ENCODE measurements at places on chromosomes 3 and 15.

DNA sequence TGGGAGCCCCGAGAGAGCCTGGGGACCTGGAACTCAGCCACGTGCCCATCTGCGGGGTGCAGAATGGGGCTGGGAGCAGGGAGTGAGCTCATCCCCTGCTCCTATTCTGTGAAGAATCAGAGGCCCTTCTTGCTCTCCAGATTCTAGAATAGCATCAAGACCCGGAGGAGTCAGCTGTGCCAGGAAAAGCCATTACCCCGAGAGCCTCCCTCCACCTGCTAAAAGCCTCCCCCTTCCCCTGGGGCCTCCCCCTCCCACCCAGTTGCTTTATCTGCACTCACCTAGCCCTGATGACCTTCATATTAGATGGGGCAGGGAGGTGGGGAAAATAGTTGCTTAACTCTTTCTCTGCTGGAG is 23.1 kb downstream of the CCDC33 start:
- DNase-seq: no peak

- no peak for DNase-seq
Measured at GRCh38 chr3:61058836-61059235, 192.4 kb downstream of the FHIT start.

DNA sequence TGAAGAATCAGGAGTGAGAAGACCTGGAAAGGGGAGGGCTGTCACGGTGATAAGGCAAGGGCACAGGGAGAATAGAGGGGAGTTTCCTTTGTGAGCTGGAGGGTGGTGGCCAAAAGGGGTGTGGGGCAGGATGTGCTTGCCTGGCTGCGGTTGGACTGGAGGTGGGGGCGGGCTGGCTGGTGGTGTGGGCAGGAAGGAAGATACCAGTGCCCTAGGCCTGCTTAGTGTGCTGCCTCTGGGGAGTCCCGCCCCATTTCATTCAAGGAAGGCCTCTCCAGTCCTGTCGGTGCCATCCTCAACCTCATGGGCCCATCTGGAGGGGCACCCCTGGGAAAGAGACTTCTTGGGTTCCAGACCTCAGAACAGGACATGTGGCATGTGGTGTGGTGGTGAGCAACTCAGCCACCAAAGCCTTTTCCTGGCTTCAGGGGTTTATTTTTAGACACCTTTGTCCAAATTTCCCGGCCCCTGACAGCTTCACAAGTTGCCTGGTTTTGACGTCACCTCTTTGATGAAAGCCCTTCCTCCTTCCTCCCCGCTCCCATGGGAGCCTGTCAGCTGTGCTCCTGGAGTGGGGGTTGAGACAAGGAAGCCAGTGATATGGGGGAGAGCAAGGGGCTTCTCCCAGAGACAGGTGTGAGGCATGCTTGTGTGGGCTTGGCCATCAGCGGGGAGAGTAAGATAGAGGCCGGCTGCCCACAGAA is 15.6 kb downstream of the TEX264 start:
- DNase-seq: peak; percentile 80

DNA sequence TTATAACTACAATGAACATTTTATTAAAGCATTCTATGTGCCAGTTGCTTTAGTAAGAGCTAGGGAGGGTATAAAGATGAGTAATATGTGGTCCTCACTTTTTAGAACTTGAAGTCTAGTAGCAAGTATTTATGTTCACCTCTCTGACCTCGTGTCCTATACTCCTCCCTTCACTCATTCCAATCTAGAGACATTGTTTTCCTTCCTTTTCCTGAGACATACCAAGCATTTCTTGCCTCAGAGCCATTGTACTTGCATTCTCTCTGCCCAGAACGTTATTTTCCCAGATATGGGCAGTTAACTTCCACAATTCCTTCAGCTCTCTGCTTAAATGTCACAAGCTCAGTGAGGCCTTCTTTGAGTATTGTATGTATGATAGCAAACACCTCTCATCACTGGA is 408.6 kb downstream of the PDCD6IP start:
- DNase-seq: no peak

DNA sequence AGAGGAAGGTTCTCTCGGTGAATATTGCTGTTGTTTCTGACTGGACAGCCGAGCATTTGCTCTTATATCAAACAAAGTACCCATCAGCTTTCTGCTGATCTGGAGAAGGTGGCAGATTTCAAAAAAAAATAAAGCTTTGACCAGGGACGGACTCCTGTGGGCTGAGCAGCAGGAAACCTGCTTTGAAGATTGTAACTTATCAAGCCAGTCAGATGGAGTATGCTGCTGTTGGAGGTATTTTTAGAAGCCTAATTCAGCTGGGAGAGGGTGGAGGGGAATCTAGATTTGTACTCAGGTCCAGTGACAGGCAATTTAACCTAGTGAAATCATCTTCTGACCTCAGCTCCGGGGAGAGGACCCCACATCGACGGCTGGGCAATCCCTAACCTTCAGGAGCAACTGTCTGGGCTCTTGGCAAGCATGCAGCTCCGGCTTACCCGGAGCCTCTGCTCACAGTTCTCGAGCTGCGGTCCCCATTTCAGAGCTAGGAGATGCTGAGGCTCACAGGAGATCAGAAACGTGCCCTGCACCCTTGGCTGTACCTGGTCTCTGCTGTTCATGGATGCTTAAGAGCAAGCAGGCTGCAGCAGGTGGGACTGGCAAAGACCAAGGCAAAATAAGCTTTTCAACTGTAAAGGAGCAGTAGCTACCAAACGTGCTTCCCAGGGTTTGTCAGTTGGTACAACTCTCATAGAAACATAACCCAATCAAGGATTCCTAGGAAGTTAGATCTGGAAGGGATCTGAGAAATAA is 89.3 kb upstream of the ST8SIA2 start:
- DNase-seq: no peak

DNA sequence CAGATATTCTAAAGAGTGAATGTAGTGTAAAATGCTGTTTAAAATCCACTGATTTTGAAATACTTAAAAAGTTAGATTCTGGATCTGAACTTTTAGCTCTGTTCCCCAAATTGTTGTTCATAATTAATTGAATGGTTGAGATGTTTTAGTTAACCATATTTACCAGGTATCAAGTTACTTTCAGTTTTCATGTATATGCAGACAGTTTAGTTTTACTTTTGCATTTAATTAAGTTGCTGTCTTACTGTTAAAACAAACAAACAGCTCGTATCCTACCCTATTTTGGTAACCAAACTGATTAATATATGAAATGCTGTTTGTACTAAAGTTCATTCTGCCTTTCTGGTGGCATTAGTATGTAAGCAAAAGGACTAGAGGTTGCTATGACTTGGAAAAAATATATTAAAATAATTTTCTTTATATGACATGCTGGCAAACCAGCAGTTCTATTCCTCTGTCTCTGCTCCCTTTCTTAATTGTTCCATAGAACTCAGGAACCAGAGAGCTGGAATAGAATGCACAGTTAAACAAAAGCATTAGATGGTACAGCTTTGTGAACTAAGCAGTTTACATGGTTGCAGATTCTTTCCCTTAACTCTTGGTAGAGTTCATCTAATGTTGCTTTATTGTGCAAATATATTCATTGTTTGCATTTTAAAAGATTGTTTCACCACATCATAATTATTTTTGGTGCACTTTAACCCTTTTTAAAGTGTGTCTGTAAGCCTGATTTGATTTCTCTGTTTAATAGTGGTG is 39.5 kb upstream of the SCAANT1 start:
- DNase-seq: no peak

- no peak for DNase-seq
Measured at GRCh38 chr3:27076815-27077630, 292.2 kb downstream of the NEK10 start.

DNA sequence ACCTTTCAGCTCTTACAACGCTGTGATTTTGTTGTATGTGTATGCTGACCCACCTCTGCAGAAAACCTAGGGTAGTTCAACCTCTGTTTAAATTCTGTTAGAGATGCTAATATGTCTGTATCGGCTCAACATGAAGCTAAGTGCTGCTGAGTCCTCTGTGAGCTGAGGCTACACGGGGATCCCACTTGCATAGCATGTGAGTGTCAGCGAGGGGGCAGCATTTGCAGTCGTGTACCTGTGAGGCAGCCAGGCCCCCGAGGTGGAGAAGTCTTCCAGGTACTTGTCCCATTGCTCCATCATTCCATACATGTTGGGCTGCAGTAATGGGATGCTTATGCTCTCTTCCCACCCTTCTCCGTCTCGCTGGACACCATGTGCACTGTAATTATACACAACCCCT is 3.7 kb downstream of the MKRN2OS start:
- DNase-seq: no peak

DNA sequence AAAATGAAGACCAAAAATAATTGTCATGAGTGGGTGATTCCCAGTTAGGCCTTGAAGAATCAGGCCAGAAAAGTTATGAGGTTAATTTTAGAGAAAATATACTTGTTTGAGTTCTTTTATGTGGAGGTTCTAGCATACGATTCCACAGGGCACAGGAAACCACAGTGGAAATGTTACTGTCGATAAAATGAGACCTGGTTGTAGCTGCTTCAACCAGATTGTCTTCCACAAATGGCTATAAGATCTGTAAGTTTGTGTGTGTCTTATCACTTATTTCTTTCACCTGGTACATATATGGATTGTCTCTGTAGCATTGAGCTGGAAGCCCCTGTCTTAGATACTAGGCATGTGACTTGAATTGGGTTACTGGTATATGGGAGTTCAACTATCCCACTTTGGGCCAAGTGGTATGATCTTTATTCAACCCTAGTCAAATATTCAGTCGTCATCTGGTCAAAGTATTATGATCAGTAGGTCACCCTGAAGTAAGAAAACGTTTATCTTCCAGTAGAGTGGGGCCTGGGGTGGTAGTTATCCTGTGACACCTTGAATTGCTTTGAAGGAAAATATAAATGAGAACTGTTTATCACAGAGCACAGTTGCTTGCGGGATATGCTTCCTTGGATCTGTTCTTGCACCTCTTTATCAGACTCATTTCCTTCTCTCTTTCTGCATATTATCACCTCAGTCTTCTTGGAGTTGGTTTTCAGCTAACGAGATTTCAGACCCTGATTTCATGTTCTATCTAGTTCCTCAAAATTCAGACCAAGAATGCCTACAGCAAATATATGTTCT is 21.5 kb upstream of the ZNF609 start:
- no peak for DNase-seq

GRCh38 chr3:13866041-13866965 is 13.6 kb downstream of the WNT7A start:
- DNase-seq: peak; percentile 34

GRCh38 chr3:129602309-129602708 is 4.2 kb downstream of the PLXND1 start:
- no peak for DNase-seq

- no peak for DNase-seq
Measured at GRCh38 chr3:61648481-61648880, 87.1 kb downstream of the PTPRG start.

- DNase-seq: no peak
Measured at GRCh38 chr15:39110336-39110735, 470.5 kb upstream of the THBS1 start.

DNA sequence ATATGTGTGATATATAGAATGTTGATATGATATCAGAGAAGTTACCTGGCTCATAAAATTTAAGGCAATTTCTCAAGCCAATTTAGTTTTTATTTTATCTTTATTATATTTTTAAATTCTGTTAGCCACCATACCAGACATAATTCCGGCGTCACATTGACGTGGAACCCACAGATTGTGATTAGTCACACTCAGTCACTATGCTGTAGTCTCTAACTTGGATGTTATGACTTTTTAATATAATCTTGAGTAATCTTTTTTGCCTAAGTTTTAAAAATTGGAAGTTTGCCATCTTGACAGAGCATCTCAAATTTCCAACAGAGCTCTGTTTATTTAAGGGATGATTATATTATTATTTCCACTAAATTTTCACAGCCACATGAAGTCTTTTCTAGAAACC is 9.7 kb upstream of the DCLK3 start:
- DNase-seq: no peak

DNA sequence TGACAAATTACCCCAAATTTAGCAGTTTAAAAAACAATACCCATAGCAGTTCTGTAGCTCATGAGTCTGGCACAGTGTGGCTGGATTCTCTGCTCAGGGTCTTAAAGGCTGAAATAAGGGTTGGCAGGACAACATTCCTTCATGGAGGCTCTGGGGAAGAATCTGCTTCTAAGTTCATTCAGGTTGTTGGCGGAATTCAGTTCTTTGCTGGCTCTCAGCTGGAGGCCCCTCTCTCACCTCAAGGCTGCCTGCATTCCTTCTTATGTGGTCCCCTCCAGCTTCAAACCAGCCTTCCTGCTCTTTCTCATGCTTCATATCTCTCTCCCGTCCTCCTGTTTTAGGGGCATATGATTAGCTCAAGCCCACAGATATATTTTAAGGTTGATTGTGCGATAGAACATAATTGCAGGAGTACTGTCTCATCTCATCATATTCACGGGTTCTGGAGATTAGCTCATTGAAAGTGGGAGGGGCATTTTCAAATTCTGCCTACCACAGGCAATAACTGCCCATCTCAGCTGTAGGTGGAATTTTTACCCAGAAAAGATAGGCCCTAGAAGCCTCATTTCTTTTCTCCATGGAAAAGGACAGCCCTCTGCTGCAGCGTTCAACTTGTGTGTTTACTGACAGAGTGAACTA is 5.6 kb upstream of the ZBTB47 start:
- DNase-seq: no peak

Measured in T-helper 1 cell (primary cell).